Thyroid gland (tissue), 4 donors: ENCODE measurements at places on chromosomes 7 and 10. TPM values are rescaled to one million over a fixed set of nuclear protein-coding genes. Genes with fewer than 3 reads are reported as not detected.

PALD1 gene
- total RNA-seq, result 12.4 TPM

- H3K4me1 ChIP-seq, result peaks cover 83% of the 10 kb centered on the region
- DNase-seq, result no peak
- H3K27me3 ChIP-seq, result no peaks in the 10 kb centered on the region
- no peaks in the 10 kb centered on the region for H3K36me3 ChIP-seq
These were observed 3.7 kb downstream of the NOD1 start for GRCh38 chr7:30474893-30475292.

ASIC3 gene
- 1.2 TPM for total RNA-seq

RAPGEF5 gene
- total RNA-seq, result 32.1 TPM
